ENCODE measurements at places on chromosomes 7 and 10.

DNA sequence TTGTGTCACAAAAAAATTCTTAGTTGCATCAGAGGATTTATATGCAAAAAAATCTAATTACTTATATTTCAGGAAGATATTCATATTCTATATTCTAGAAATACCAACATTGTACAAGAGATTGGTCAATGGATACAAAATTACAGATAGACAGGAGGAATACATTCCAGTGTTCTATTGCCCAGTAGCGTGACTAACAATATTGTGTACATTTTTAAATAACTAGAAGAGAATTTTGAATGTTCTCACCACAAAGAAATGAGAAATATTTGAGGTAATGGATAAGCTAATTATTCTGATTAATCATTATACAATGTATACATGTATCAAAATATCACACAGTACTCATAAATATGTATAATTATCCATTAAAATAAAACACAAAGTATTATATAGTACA, 253.3 kb downstream of the IPMK start:
- DNase-seq = no peak

DNA sequence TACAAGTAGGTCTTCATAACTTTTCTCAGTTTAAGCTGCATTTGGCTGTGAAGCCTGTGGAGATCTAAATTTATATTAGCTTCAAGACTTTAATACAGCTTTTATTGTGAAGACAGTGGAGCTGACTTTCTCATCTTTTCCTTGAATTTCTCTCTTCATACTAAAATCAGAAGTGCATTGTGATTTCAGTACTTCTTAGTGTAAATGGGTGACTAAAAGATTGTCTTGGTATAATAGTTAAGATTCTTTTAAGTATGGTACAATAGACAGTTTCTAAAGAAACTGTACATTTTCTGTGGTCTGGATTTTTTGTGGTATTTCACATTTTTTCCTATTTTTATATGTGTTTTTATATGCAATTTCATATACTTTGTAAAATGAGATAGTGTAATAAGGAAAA, 21.0 kb upstream of the DDX21 start:
- no peak for DNase-seq

DNA sequence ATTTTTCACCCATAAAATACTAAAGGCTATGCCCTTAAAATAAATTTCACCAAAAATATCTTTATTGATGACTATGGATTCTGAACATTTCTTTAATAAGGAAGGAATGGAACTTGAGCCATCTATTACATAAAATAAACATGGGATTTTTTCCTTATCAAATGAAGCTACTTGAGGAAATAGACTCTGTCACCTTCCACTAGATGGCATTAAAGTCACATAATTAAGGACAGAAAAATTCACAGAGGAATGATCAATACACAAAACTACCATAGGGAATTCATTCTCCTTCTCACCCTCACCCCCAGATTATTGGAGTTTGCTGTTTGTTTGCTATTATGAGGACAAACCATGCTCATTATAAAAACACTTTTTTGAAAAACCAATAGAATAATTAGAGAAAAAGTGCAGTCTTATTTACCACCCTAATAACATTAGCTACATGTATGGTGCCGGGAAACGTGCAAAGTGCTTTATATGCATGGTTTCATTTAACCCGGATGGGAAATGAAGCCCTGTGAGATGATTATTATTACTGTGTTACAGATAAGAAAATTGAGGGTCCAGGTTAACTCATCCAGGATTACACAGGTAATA, 21.1 kb upstream of the FOXI2 start:
- DNase-seq = peak; percentile 14

DNA sequence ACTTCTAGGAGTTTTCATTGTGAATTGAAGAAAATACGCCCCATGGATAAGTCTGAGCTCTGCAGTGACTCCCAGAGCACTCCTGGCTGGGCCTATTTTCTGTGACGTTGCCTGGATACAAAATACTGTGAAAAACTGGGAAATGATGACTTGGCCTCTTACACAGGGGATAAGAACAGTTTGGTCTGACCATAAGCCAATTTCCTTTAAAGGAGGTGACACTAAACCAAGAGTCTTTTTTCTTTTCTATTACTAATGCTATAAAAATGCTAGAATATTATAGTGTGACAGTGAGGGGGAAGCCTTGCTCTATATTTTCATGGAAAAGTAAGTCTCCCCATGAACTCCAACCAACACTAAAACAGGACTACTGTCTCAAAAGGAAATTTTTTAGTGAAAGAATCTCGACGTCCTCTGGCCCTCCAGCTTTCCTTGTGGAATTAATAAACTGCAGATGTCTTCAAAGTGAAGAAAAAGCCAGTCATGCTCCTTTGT, 45.5 kb downstream of the MYOF start:
- peak; percentile 98 for DNase-seq

- DNase-seq = no peak
Observed at GRCh38 chr7:91045606-91046005, 218.6 kb upstream of the FZD1 start.

- DNase-seq = peak; percentile 28
Observed at GRCh38 chr7:195010-195829, 2.8 kb downstream of the FAM20C start.

- no peak for DNase-seq
Observed at GRCh38 chr10:75386128-75386527, 15.4 kb downstream of the ZNF503 start.

- DNase-seq = peak; percentile 10
Observed at GRCh38 chr7:50369143-50370026, 64.9 kb downstream of the IKZF1 start.

GRCh38 chr10:107894516-107894915, 730.0 kb upstream of the SORCS1 start:
- DNase-seq = no peak

DNA sequence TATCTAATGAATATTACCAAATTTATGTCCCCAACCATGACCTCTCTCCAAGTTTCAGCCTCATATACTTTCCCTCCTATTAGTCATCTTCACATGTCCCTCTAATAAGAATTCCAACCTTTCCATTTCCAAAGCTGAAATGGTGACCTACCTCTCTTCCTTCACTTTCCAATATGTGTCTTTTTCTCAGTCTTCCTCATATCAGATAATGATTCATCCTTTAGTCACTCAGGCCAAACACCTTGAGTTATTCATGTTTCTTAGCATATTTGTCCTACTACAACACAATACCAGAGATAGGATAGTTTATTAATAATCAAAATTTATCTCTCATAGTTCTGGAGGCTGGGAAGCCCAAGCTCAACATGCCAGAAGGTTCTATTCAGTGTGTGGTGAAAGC, 318.5 kb upstream of the ZWINT start:
- DNase-seq = no peak

DNA sequence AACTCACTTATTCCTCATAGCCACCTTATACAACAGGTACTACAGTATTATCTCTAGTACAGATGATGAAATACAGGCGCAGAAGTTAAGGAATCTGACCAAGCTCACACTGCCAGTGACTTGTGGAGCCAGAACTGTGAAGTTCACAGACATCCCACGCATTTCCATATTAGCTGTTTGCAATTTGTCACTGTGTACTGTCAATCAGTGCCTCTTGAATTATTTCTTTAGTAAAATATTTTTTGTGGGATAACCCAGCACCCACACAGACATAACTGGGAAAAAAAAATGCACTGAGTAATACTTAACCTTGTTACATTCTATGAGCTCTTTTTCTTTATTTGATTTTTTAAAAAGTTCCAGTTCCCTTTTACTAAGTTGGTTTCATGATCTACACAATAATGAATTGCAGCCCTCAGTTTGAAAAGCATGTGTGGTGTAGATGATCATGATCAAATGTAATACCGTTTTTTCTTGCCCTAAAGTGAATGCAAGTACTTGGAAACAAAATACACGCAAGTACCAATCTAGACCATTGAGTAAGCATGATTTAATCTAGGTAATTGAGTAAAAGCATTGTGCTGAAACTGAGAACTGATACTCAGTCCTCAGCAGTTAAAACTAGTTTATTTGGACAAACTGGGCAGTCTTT, 14.1 kb downstream of the CUL1 start:
- no peak for DNase-seq

- no peak for DNase-seq
Observed at GRCh38 chr10:48681740-48682139, 2.9 kb upstream of the WDFY4 start.

DNA sequence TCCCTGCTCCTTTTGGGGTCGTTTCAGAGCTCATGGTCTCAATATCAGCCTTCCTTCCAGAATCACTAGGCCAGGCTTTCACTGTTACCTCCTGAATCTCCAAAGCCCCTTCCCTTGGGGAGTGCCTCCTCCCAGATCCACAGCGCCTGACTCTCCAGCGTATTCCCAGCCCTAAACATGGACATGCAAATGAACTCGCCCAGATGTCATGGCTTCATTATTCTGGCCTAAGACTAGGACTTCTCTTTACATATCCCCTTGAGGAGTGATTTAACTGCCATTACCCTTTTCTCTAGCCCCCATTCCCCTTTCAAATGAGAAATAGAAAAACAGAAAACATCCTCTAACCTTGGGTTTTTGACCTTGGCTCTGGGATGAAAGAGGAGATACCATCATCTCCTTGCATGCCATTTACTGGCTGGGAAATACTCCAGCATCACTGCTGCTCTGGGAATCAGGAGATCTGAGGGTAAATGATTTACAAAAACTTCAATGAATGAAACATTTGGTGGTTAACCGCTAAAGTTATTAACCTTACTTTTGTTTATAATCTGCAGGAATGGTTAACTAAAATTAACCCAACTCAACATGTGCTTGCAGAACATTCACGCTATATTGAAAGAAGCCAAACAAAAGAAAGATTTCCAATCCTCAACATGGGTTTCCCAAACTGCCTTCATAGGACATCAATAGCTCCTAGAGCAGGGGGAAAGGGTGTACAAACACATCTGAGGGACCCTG, 37.0 kb downstream of the FAM171A1 start:
- no peak for DNase-seq

GRCh38 chr7:2134740-2135139, 98.0 kb downstream of the MAD1L1 start:
- DNase-seq = no peak

All from fibroblast of pulmonary artery (primary cell).